NCI-H1930 (cell line): ENCODE measurements at places on chromosomes 11 and 22.

DNA sequence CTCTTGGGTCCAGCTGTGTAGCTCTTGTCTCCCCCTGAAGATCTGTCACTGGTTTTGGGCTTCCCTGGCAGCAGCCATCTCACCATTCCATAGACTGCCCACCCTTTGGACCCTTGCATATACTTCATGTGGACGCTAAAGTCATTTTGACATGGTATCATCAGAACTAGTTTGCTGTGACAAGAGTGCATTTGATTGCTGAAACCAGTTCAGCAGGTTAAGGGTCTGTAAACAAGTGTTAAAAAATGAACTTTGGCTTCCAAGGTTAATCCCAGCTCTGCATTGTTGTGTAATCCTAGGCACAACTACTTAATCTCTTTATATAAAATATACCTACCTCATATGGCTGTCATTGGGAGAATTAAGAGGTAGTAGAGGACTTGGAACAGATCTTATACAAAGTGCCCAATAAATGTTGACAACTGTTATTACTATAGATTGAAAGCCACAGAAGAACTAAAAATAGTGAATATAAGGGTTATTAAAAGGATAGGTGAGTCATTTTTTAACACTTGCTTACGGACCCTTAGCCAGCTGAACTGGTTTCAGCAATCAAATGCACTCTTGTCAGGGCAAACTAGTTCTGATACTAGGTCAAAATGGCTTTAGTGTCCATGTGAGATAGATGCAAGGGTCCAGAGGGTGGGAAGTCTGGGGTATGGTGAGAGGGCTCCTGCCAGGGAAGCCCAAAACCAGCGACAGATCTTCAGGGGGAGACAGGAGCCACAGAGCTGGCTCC lies 29.4 kb downstream of the CCDC90B start:
- no peak for DNase-seq

DNA sequence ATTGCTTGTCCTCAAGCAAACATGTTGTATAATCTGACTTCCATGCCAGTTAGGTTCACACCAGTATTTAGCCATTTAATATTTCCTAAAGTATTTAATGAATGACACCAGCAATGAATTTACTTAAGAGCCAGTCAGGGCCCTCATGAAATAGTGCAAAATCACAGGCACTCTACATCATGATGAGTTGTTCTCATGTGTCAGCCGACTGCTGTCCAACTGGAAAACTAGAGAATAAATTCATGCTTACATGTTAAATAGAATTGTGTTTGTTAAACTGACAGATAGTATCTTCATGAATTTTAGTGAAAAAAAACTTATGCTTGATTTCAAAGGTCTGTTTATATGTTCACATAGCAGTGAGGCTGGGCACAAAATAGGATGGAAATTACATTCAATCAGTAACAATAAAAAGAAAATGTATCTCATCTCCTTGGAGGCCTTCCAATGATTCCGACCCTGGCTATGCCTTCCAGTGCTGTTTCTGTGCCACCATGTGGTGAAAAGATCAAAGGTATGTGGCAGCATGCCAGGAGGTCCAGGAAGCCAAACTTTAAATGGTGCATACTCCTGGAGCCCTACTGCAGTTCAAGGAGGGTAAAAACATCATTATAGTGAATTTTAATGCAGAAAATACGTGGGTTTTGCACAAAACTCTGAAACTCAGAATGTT lies 45.2 kb downstream of the CTSC start:
- DNase-seq: no peak

GRCh38 chr11:2424811-2425495 lies 19.4 kb downstream of the TRPM5 start:
- no peak for DNase-seq

DNA sequence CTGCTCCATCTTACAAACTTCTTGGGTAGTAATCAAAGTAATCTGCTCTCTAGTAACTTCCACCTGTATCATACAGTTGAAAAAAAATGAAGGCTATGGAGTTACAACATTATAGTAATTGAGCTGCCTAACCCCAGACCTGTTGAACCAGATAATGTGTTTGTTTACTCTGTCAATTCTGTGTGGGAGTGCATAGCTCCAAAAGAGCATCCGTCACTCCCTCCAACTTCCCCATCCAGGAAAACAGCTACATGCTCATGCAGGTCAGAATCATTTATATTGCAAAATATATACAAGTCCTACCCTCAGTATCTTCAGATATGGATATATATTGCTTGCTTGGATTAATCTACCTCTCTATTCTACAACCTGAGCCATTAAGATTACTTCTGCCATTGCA lies 244.0 kb upstream of the ANO5 start:
- no peak for DNase-seq

DNA sequence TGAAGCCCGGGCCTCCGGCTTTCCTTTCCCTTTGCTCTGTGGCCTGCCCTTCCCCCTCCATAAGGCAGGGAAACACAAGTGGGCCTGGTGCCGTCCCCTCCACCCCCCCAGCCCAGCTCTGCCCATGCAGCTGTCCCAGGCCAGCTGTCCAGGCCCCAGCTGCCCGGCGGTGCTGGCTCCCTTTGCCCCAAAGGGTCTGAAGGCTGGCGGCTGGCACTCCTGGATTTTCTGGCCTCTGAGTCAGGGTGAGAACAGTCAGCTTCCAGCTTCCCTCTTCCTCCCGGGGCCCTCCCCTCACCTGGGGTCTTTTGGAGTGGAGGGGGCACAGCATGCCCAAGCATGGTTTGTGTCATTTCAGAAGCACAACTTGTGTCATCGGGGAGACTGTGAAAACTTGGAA lies 27.8 kb downstream of the CD82 start:
- no peak for DNase-seq
